ENCODE measurements at places on chromosomes 2 and 18.

DNA sequence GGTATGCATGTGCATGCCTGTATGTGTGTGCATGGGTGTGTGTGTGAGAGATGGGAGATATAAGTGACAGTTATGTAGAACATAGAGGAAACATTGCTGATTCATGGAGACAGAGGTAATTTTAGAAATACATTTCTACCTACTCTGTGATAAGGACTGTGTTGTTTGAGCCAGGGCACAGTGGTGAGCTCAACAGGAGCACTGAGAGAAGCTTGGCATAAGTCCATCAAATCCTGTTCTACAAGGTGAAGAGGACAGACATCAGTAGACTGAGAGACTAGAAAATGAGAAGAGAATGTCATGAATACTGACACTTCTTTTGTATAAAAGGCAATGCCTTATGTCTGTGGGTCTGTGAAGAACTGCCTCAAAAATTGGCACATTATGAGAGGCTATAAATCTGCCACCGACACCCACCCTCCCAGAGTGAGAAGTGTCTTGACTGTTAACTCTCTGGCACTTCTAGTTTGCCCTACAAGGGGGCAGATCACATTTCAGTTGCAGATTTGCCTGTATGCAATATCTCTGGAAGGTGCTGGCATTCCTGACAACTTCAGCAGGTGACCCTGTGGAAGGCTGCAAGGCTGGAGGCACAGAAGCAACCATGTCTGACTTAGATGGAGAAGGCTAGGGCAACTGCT is 962.3 kb upstream of the NRXN1 start:
- DNase-seq = no peak

- no peak for DNase-seq
Measured at GRCh38 chr2:209095432-209095831, 328.4 kb upstream of the MAP2 start.

DNA sequence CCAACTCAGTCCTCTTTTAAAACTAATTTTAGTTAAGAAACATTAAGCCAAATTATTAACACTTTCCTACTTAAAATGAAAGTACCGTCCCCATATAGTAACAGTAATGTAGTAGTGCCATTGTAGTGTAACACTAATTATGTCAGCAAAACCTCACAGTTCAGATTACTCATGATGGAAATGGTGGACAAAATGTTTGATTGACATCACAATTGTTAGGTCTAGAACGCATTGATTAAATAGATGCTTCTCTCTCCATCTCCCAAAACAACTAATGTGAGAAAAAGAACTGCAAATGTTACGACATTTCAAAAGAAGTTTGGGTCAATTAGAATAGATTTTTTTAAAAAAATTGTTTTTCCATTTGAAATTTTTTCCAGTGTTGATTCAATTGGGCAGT is 1.2 kb upstream of the ATF2 start:
- DNase-seq = no peak

GRCh38 chr2:26670171-26670570 is 22.4 kb upstream of the KCNK3 start:
- no peak for DNase-seq

DNA sequence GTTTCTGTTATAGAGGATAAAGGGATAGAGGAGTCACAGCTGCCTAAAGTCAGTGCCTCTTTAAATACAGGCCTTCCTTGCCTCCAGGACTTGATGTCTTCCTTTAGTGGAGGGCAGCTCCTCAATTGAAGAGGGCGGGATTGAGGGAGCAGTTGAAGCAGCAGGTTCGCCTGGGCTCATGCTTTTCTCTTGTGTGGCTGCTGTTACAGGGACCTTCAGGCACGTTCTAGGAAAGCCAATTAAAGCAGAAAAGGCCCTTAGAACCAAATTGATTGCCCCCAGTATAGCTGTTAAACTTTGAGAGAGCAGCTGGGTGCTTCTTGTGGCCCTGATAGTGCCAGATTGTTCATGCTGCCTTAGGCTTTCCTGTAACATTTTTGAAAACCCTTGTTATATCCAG is 42.0 kb upstream of the LTBP1 start:
- DNase-seq = no peak

- DNase-seq = no peak
Measured at GRCh38 chr2:121084130-121084680, 200.8 kb downstream of the TFCP2L1 start.

GRCh38 chr2:54206596-54206995 is 49.4 kb downstream of the TSPYL6 start:
- DNase-seq = peak; percentile 30

All from CD8-positive, alpha-beta T cell (primary cell).